Osteoblast (primary cell): ENCODE measurements at places on chromosomes 11 and 22. TPM values are rescaled to one million over a fixed set of nuclear protein-coding genes. Genes with fewer than 3 reads are reported as not detected.

CCS gene
- 35.8 and 43.3 TPM in 2 replicates for total RNA-seq

BTG4 gene
- total RNA-seq = 0.29 TPM in 1 of 2 replicates, not detected in the other

MS4A1 gene
- total RNA-seq = not detected in 2 replicates

DNA sequence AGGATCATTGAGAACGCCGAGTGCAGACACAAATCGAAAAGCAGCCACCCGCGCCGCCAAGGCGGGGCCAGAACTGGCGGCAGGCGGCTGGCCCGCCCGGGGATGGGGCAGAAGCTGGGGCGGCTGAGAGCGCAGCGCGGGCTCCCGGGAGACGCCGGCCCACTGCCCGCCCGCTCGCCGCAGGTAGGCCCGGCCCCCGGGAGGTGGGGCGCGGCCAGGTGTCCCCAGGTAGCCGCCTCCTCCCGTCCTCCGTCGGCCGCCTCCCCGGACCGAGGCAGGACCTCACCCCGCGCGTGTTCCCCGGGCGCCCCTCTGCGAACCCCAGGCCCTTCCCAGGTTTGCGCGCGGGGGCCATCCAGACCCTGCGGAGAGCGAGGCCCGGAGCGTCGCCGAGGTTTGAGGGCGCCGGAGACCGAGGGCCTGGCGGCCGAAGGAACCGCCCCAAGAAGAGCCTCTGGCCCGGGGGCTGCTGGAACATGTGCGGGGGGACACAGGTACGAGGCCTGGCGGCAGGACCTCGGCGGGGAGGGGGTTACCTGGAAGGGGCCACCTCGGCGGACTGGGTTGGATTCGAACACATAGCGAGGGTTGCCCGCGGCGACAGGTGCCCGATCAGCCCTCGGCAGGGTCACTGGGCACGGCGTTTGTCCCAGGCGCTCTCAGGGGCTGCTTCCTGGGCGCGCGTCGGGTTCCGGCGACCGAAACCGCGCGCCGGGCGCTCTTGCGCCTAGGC is at the start of gene PRRG4:
Gene PRRG4 (plus strand): TSS at position 248 of the 733 bp plus-strand sequence. CDS start 603 bp downstream, outside the sequence.
- peaks cover 3% of the 10 kb centered on the region for H3K4me1 ChIP-seq
- H3K36me3 ChIP-seq = no peaks in the 10 kb centered on the region
- peaks cover 24% of the 10 kb centered on the region for H3K27me3 ChIP-seq
- DNase-seq = peak; percentile 94

DNA sequence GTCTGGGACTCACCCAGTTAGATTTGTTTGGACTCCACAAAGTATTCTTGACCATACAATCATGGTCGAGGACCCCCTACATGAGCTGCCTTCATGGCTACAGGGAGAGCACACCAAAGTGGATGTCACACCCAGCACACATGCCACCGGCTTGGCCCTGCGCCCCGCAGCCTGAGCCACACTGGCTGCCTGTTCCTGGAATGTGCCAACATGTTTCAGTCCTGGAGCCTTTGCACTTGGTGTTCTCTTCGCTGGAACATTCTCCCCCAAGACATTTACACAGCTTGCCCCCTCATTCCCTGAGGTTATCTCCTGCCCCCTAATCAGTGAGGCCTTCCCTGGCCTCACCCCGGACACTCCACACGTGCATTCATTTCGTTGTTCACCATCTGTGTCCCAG is 46.0 kb downstream of the PPARA start:
- no peak overlapping the region for H3K4me3 ChIP-seq
- no peaks in the 10 kb centered on the region for H3K4me1 ChIP-seq
- DNase-seq = no peak
- H3K27ac ChIP-seq = no peak overlapping the region
- peaks cover 13% of the 10 kb centered on the region for H3K36me3 ChIP-seq
- no peaks in the 10 kb centered on the region for H3K27me3 ChIP-seq

DNA sequence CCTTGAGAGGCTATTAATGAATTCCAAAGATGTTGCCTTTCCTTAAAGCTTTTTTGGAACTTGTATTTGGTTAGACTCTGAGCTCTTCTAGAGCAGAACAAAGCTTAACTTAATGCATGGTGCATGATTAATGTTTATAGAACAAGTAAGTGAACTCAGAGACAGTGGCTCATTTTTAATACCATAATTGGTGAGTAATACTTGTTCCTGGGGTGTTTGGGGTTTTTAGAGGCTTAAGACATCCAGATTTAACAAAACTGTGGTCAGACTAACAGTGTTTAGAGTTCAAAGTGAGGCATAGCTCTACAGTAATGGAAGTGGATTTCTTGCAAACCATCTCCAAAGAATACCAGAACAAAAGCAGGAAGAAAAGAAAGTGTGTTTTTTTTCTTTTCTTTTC is 73.7 kb upstream of the CTSC start:
- H3K27me3 ChIP-seq = peaks cover 32% of the 10 kb centered on the region
- no peak overlapping the region for H3K4me3 ChIP-seq
- DNase-seq = peak; percentile 22
- H3K27ac ChIP-seq = no peak overlapping the region
- peaks cover 25% of the 10 kb centered on the region for H3K4me1 ChIP-seq

DNA sequence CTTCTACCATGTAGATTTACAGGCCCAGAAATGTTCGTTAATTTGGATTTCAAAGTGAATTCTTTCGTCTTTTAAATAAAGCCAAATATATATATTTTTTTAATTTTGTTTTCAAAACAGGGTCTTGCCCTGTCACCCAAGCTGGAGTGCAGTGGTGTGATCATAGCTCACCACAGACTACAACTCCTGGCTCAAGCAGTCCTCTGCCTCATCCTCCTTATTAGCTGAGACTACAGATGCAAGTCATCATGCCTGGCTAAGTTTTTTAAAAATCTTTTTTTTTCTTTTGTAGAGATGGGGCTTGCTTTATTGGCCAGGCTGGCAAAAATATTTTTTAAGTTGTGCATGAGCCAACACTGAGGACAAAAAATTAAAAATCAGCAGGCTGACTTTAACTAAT is 5.0 kb upstream of the LMO2 start:
- peaks cover 16% of the 10 kb centered on the region for H3K4me1 ChIP-seq
- H3K36me3 ChIP-seq = no peaks in the 10 kb centered on the region
- H3K27ac ChIP-seq = no peak overlapping the region
- DNase-seq = no peak
- no peak overlapping the region for H3K4me3 ChIP-seq

DNA sequence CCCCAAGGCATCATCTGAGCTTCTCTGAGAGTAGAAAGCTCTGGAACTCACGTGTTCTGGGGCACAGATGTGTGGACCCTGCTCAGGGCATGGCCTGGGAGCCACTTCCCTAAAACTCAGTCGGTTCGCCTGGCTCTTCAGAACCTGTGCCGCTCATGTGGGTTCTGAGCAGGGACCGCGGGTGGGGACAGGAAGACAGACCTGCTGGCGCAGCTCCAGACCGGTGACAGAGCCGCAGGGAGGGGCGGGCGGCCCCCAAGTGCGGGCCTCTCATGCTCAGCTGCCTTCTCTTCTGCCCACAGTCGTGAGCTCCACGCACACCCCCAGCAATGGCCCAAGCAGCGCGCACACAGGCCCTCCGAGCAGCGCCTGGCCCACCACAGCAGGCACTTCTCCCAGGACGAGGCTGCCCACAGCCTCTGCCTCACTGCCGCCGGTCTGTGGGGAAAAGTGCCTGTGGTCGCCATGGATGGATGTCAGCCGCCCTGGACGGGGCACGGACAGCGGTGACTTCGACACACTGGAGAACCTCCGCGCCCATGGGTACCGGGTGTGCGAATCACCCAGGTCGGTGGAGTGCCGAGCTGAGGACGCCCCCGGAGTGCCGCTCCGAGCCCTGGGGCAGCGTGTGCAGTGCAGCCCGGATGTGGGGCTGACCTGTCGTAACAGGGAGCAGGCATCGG is 24.2 kb downstream of the MUC5AC start:
- no peaks in the 10 kb centered on the region for H3K36me3 ChIP-seq
- H3K4me3 ChIP-seq = no peak overlapping the region
- DNase-seq = no peak
- H3K4me1 ChIP-seq = no peaks in the 10 kb centered on the region

DNA sequence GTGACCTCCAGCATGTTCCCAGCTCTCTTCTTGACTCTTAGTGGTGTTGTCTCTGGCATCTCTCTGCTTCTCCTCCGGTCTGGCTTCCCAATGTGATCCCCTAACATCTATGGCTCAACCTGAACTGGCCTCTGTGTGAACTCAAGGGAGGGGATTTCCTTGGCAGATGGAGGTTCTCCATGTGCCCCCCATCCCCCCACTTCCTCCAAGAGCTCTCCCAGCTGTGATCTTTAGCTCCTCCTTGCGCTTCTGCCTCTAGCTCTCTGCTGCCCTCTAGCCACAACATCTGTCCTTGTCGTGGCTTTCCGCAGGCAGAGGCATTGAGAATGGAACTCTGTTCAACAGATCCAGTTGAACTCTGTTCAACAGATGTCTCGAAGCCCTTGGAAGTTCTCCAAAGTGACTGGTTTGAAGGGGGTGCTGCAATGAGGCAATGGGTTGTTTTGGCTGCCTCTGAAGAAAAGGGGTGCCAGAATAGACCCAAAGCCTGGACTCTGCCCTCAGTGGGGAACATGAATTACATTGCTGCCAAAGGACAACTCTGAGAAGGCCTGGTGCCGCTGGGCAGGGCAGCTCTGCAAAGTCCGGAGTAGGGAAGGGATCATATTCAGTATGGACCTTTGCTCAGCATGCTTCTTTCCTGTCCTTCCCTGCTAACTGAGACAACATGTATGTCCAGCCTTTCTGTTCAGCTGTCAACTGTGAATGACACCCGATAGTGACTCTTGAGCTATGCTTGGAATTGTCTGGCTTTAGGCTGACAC is 61.9 kb downstream of the ADM start:
- H3K4me3 ChIP-seq = no peak overlapping the region
- peaks cover 13% of the 10 kb centered on the region for H3K4me1 ChIP-seq
- H3K27ac ChIP-seq = peak overlapping the region; percentile 21

DNA sequence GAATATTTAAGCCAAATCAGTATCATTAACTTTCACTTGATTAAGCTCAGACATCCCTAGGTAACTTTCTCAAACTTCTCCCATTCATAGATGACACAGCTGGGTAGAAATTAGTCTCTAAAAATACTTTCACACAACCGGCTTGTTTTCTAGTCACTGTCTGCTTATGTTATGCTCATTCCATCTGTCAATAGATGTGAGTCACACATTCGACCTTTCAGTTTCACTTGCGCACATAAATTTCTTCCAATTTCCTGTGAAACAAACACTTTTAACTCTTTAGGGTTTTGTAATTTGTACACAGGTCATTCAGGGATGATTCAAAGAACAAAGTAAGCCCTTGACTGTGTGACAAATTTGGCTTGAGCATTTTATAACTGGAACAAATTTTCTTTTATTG is 723.0 kb downstream of the KCNA4 start:
- no peaks in the 10 kb centered on the region for H3K36me3 ChIP-seq
- H3K27ac ChIP-seq = peak overlapping the region; percentile 59
- no peaks in the 10 kb centered on the region for H3K27me3 ChIP-seq
- no peak for DNase-seq
